ENCODE measurements at places on chromosomes 3 and 15. TPM values are rescaled to one million over a fixed set of nuclear protein-coding genes. Genes with fewer than 3 reads are reported as not detected.

GRCh38 chr15:27062951-27063350 lies 92.0 kb downstream of the GABRG3 start:
- no peak overlapping the region for H3K27ac ChIP-seq
- no peaks in the 10 kb centered on the region for H3K4me1 ChIP-seq
- no peak for DNase-seq
- no peaks in the 10 kb centered on the region for H3K36me3 ChIP-seq
- H3K27me3 ChIP-seq, result no peaks in the 10 kb centered on the region

CD86 gene
- 0.98 TPM for total RNA-seq

CNTN4 gene
- 22.1 TPM for total RNA-seq

FSIP1 gene
- 0.98 TPM for total RNA-seq

Measured in vagina (tissue), 2 donors.